ENCODE measurements at places on chromosomes 3 and 15.

GRCh38 chr15:32105258-32106241 is 75.2 kb downstream of the CHRNA7 start:
- no peak for DNase-seq

- DNase-seq, result no peak
Measured at GRCh38 chr3:37592328-37592727, 269.4 kb upstream of the CTDSPL start.

- no peak for DNase-seq
Measured at GRCh38 chr3:36812240-36812639, 47.9 kb upstream of the DCLK3 start.

- DNase-seq, result no peak
Measured at GRCh38 chr3:14877469-14877868, 58.7 kb downstream of the FGD5 start.

GRCh38 chr3:49673121-49673714 is 933 bp upstream of the APEH start:
- no peak for DNase-seq

Measured in stimulated activated CD4-positive, alpha-beta T cell treated with anti-CD3 and anti-CD28 coated beads, TNF-alpha, amount 100 ng/mL, for 4 hours (primary cell).